ENCODE measurements at places on chromosomes 3 and 15. TPM values are rescaled to one million over a fixed set of nuclear protein-coding genes. Genes with fewer than 3 reads are reported as not detected.

The DCLK3 gene
- not detected for total RNA-seq

The ANKUB1 gene
- total RNA-seq, result not detected

The SERPINI2 gene
- not detected for total RNA-seq

The THRB gene
- total RNA-seq, result 1.6 TPM

The C3orf22 gene
- total RNA-seq, result not detected

The CHST2 gene
- total RNA-seq, result 19.3 TPM

The APH1B gene
- total RNA-seq, result 19.5 TPM

The CBLB gene
- 79.2 TPM for total RNA-seq

The XCR1 gene
- not detected for total RNA-seq

The SLTM gene
- total RNA-seq, result 86.0 TPM

The STX19 gene
- total RNA-seq, result not detected

The CA12 gene
- total RNA-seq, result 140 TPM

The LDHAL6B gene
- total RNA-seq, result not detected

The MAP6D1 gene
- 1.3 TPM for total RNA-seq

All from articular chondrocyte of knee joint (primary cell).